Endodermal cell (in vitro differentiated cells): ENCODE measurements at places on chromosomes 5 and 9.

- DNase-seq: no peak
These were observed 191.4 kb downstream of the TMEM167A start for GRCh38 chr5:82885627-82886389.

GRCh38 chr5:131274326-131275063 lies 10.6 kb downstream of the CDC42SE2 start:
- DNase-seq: no peak

DNA sequence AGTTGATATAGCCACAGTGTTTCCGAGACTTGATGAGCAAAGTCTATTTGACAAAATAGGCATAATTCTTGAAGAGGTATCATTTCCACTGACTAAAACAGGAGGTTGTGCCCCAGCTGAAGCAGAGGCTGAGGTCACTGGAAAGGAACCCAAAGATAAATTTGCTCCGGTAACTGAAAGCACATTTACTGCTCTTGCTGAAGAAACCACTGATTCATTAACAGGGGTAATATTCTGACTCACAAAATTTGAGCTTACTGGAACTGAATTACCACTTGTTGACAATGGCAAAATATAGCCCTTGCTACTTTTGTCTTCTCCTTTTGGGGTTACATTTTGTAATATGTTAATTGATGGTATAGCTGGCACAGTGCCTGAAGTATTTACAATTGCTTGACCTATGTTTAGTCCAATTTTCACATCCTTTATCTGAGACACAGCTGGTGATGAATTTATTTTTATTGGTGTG lies 30.2 kb downstream of the MLANA start:
- no peak for DNase-seq

GRCh38 chr5:67160985-67161384 lies 35.6 kb downstream of the CD180 start:
- no peak for DNase-seq

DNA sequence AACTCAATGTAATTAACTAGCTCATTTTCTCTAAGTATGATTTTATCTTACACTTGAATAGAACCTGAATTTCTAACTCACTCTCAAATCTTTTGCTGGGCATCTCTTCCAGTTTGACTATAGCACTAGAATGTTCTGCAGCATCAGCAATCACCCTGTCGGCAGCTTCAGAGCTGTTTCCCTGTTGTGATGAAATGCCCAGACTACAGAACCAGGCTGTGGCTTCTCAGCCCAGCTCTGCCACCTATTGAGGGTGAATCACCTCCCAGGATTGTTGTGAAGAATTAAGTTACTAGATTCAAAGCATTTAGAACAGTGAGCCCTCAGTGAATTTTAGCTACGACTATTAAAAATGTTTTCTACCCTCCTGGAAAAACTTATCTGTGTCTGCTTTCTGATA lies 90.4 kb upstream of the ANKRD55 start:
- peak; percentile 62 for DNase-seq

DNA sequence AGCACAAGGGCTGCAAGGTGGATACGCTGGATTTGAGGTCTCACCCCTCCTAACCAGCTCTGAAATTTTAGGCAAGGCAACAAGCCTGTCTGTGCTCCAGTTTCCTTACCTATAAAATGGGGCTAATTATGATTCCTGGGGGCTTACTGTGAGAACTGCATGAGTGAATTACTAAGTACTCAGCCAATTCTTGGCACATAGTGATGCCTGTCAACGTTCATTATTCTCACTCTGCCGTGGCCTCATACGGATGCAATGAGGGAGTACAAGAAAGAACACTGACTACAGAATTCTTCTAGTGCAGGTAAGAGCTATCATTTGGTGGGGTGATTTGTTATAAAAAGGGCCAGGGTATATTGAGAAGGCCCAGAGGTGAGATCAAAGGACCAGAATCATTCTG lies 16.7 kb downstream of the TNFSF8 start:
- DNase-seq: no peak

- no peak for DNase-seq
These were observed 414.2 kb downstream of the SH3GL2 start for GRCh38 chr9:17993024-17993423.

DNA sequence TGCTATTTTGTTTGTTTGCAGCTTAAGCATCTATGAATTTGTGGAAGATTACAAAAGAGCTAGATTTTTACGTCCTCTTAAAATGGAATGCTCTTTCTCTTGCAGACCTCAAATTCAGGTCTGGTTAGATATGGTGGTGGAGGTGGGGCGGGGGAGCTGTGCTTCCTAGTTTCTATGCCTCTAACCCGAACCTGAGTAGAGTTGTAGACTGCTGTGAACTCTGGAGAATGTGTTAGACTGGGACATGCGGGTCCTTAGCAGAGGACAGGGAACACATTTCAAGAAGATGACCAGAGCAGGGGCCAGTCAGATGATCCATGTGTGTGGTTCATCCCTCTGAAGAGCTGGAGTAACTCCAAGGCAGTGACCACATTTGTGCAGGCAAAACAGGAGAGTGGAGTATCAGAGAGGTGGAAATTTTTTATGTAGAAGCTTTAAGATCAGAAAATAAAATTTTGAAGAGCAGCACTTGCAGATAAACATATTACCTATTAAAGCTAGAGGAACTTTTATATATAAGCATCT lies 154.9 kb downstream of the FAM174A start:
- DNase-seq: no peak

- no peak for DNase-seq
These were observed 22.5 kb upstream of the OR2K2 start for GRCh38 chr9:111352545-111352944.

DNA sequence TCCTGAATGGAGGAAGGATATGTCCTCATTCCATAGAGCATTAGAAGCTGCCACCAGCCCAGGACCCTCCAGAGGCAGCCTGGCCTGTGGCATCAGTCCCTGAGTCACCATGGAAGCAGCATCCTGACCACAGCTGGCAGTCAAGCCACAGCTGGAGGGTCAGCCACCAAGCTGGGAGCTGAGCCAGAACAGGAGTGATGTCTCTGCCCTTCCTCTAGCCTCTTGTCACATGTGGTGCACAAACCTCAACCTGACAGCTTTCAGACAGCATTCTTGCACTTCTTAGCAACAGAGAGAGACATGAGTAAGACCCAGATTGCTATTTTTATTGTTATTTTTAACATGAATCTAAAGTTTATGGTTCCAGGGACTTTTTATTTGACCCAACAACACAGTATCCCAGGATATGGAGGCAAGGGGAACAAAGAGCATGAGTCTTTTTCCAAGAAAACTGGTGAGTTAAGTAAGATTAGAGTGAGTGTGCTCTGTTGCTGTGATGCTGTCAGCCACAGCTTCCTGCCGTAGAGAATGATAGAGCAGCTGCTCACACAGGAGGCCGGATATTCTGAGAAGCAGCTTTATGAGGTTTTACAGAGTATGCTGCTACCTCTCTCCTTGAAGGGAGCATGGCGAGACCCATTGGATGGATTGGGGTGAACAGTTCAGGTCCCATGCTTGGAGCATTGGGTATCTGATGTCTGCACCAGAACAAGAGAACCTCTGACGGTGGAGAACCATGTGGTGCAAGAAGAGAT lies 13.0 kb upstream of the CYFIP2 start:
- no peak for DNase-seq

- no peak for DNase-seq
These were observed 7.7 kb upstream of the PITX1 start for GRCh38 chr5:135041726-135042125.

DNA sequence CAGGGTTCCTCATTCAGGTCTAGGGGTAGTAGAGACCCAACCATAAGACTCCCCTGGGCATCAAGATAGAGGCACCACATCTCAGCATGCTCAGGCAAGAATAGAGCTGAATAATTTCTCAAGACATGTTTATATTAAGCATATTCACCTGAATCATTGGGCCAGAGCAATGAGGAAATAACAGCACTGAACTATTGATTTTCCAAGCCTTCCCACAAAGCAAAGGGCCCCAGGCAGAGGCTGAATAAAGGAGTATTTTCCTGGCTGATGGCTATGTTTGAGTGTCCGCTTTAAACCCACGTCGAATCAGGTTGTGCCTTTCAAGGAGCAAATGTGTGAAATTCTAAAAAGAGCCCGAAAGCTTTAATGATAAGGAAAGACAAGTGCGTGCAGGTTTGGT lies 129.2 kb downstream of the HSD17B3 start:
- DNase-seq: no peak

DNA sequence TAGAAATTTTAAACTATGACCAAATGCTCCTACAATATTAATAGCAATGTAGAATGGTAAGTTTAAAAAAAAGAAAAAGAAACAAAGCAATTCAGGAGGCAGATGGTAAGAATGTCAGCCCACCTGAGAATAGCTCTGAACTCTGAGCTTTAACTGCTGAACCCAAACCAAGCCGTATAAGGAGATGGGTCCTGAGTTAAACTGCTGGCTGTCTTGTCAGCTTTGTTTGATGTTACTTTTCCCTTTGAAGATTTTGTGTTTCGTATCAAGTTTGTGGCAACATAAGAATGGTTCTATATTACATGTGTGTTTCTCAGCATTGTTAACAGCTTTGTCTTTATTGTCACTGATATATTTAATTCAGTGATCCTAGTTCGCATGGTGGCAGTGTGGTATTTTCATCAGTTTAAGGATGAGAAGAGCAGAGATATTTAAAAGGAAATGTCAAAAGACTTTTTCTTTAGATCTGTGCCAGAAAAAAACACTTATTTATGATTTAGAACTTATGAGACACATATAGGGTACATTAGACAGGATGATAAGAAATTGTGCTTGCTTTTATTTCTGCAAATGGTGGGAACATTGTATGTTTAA lies 390.1 kb downstream of the CCDC171 start:
- DNase-seq: no peak

DNA sequence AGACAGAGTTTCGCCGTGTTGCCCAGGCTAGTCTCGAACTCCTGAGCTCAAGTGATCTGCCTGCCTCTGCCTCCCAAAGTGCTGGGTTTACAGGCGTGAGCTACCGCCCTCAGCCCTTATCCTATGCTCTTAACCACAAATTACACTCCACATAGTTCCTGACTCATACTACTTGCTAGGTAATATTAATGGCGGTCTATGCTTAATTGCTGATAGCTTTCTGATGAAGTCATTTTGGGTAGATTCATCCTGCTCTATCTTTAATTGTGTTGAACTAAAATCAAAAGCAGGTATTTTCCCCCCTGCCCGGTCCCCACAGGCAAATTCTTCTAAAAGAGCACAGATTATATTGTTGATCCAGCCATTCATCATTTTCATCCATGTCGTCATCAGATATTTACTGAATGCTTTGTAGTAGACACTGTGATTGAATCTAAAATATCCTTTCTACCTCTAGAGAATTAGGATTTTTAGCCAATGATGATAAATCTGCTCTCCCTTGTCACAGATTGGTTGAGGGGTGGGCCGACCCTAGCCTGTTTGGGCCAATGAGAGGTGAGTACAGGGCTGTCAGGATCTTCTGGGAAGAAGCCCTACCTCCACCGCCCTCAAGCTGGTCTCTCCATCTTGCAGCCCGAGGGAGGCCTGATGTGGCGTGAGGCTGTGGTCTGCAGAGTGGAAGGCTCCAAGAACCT lies 144.8 kb downstream of the NR3C1 start:
- DNase-seq: no peak

DNA sequence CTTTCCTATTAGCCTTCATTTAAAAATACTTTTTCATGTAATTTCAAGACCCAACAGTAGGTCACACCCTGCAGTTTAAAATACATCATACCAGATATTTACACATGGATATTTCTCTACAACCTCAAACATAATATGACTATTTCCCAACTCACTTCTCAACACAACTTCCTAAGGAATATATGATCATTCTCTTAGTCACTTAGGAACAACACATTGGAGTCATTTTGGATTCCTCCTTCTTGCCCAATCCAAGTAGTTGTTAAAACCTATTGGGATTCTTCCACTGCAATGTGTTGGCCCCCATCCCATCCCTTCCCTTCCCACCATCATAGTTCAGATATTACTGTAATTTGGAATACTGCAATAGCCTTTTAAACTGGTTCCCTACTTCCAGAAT lies 145.5 kb downstream of the DCP2 start:
- DNase-seq: no peak

DNA sequence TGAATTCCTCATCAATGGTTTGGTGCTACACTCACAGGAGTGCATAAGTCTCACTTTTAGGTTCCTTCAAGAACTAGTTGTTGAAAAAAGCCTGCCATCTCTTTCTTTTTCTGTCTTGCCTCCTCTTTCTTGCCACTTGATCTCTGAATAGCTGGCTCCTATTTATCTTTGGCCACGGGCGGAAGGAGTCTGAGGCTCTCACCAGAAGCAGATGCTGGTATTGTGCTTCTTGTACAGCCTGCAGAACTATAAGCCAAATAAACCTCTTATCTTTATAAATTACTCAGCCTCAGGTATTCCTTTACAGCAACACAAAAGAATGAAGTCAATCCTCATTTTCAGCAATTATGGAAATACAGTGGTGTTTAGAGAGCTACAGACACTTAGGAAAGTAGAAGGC lies 247.1 kb upstream of the PRR16 start:
- DNase-seq: no peak

DNA sequence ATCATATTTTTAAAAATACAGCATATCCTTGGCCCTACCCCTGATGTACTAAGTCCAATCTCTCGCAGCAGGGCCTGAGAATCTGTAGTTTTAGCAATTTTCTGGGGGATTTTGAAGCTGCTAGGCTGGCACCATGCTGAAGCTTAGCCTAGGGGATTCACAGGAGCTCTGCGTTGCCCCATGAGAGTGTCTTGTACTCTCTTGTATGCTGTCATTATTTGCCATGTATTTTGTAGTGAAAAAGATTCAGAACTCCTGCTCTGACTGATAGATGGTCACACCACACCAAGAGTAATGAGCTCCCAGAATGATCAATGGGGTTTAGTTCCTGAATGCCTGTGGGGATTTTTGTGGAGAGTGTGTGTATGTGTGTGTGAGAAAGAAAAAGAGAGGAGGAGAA lies 20.7 kb upstream of the TRMT10B start:
- no peak for DNase-seq

GRCh38 chr5:51385216-51385615 lies 2.0 kb downstream of the ISL1 start:
- no peak for DNase-seq

DNA sequence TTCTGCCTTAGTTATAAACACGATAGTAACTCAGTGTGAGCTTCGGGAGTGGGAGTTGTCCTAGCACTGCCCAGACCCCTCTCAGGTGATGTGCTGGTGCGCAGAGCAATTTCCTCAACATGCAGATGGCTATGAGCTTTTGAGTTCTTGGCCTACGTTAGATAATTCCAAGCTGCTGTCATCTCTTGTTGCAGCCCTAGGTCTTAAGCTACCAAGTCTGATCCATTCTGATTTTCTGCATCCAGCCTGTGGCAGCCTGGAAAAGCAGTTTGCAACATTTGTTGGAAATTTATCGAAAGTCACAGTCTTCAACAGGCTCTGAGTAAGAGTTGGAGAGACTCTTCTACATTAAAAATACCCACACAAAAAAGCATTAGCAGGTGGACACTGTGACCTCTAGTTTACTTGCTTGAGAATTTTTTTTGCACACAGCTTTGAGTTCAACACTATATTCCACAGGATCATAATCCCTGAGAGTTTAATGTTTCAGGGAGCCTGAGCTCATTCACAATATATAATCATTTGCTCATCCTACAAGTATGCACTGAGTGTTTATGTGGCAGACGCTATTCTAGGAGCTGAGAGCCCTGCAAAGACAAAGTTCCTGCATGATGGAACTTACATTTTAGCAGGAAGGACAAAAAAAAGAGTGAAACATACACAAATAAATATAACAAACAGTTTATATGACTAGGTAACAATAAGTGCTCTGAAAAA lies 91.6 kb downstream of the UBE2QL1 start:
- peak; percentile 12 for DNase-seq
